ENCODE measurements at places on chromosomes 7 and 10.

GRCh38 chr7:70540641-70541040 is 591.3 kb upstream of the GALNT17 start:
- DNase-seq, result no peak

- no peak for DNase-seq
Measured at GRCh38 chr10:8245131-8245813, 190.8 kb downstream of the GATA3 start.

DNA sequence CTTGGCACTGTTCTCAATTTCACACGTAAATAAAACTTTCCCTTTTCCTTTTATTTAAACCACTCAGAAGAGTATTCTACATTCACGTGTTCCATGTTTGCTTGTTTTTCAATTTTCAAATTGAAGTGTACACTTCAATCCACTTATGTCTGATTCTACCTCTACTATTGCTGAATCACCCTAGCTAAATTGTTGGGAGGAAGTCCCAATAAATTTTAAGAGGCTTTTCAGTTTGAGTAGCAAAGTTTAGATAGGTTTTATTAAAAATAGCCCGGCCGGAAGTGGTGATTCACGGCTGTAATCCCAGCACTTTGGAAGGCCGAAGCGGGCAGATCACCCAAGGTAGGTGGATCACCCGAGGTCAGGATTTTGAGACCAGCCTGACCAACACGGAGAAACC is 1414.7 kb upstream of the CELF2 start:
- DNase-seq, result no peak

DNA sequence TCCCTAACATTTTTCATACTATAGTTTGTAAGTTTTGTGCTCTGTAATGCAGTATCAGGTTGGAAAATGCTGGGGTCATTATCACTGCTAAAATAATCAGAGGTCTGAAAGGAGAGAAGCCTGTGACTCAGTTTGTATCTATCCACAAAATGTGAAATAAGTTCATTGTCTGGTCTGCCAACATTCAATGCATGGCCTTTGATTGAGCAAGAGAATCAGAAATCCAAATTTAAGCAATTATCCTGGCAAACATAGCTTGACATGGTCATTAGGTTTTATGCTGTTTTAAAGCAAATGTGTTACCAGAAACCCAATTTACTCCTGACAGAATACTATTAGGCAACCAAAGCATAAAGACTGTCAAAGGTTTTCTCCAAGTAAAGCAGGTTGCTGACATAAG is 709.7 kb upstream of the SEMA3D start:
- no peak for DNase-seq

Measured in NCI-H1436 (cell line).